SHP77 treated with DMSO at 0.1 percent for 48 hours (cell line): ENCODE measurements at places on chromosomes 7 and 10.
A peak's percentile ranks its signal among the peaks of the same experiment; 100 is the strongest.

GRCh38 chr7:117101026-117101425 lies 147.7 kb downstream of the ST7 start:
- DNase-seq = no peak

- no peak for DNase-seq
Measured at GRCh38 chr7:11956991-11957390, 125.0 kb upstream of the THSD7A start.

DNA sequence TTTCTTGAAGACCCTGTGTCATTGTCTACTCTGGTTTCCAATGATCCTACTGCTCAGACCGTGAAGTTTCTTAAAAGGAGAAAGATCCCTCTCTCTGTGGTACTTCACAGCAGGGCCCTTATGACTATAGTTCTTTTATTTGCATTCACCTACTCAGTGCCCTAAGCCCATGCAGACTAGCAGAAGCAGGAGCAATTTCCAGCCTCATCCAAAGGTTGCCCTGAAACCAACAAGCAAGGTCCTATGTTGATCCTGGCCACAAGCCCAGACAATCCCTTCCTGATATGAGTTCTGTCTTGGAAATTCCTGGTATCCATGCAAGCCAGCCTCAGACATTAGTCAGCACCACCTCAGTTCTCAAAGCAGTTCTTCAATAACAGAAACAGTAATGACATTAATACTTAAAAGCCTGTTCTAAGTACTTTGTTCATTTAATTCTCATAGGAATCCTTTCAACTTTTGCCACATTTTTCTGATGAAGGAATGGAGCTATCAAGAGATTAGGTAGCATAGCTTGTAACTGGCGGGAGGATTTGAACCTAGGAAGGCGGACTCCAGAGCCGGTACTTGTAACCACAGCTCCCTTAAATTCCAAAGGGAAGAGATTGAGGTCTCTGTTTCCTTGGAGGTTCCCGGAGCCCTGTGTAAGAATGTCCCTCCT lies 58.1 kb upstream of the ST8SIA6 start:
- no peak for DNase-seq

DNA sequence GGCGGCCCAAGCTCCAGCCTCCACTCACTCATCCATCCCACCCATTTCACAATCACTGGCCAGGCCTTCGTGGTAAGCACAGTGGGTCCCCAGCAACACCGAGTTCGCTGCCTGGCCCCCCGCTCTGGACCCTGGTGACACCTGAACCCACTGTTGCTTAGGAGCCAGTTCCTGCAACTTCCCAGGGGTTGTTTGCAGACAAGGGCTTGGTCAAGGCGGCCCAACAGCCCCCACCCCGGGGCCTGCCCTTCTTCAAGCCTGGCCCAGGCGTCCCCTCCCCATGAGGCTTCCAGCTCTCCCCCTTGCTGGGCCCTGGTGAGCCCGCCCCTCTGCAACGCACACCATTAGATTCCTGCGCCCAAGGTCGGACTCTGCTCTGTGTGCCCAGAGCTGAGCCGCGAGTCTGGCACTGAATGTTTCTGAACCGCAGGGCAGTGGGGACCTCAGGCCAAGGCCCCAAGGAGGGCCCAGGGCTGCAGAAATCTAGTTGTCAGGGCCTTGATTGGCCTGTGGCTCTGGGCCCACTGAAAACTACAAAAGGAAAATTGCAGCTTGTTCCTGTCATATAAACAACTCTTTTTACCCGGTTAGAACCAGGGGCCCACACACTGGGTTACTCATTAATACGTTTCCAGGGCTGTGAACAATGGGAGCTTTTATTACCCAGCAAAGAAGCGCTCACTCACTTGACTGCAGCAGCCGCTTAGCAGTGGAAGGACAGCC lies 2.1 kb upstream of the COX19 start:
- DNase-seq = no peak

DNA sequence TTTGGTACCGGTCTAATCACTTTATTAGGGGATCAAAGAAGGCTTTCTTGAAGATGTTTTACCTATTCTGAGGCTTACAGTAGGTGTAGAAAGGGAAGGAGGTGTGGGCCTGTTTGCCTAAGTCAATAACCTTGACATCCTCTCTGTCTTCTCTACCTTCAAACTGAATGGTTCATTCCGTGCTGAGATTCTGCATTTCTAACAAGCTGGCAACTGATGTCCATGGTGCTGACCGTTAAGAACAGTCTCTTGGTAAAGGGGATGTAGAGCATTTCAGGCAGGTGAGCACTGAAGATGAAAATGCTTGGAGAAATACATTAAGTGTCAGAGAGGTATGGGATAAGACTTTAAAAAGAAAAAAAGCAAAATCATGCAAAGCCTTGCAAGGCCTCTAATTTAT lies 51.5 kb upstream of the DGKB start:
- DNase-seq = no peak

GRCh38 chr7:116522247-116522646 lies 2.6 kb upstream of the CAV1 start:
- DNase-seq = no peak

GRCh38 chr10:123706236-123706635 lies 40.1 kb downstream of the GPR26 start:
- DNase-seq = no peak

DNA sequence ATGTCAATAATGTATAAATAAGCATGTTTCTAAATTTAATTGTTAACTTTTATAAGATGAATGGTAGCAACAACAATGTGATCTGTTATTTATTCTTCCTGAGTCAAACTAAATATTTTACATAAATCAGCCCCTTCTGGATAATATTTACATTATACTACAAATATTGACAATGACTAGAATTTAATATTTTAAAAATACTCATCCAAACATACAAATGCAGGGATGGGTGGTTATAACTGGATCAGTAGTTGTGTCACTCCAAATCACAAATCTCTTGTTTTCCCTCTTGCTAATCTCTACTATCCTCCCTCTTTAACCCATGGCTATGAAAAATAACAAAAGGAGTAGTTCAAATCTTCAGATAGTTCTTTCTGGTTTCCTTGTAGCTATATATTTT lies 407.0 kb downstream of the HTR7 start:
- no peak for DNase-seq

GRCh38 chr10:121158988-121159579 lies 307.9 kb downstream of the WDR11 start:
- no peak for DNase-seq

- no peak for DNase-seq
Measured at GRCh38 chr7:22386206-22386858, 29.4 kb upstream of the RAPGEF5 start.

GRCh38 chr7:27113991-27114769 lies 11.7 kb upstream of the HOXA2 start:
- DNase-seq = no peak

- no peak for DNase-seq
Measured at GRCh38 chr10:85490431-85490830, 876.2 kb downstream of the GRID1 start.

GRCh38 chr7:85475476-85475875 lies 288.6 kb upstream of the SEMA3D start:
- no peak for DNase-seq

DNA sequence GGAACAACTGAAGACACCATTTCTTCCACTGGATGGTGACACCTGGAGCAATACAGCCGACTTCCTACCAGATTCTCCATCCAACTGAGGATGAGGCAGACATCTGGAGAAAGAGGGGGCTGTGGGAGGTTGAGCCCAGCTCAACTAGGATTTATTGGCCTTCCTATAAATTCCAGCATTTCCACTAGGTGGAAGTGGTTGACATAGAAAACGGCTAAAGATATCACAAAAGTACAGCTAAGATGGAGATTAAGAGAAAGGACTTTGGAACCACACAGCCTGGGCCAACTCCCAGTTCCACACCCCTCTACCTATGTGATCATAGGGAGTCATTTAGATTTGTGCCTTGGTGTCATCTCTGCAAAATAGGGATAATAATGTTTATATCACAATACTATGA lies 61.3 kb upstream of the CAV2 start:
- DNase-seq = no peak

- no peak for DNase-seq
Measured at GRCh38 chr7:77370606-77371005, 45.5 kb downstream of the GSAP start.

GRCh38 chr7:129210256-129210988 lies 14.4 kb upstream of the AHCYL2 start:
- DNase-seq = no peak

DNA sequence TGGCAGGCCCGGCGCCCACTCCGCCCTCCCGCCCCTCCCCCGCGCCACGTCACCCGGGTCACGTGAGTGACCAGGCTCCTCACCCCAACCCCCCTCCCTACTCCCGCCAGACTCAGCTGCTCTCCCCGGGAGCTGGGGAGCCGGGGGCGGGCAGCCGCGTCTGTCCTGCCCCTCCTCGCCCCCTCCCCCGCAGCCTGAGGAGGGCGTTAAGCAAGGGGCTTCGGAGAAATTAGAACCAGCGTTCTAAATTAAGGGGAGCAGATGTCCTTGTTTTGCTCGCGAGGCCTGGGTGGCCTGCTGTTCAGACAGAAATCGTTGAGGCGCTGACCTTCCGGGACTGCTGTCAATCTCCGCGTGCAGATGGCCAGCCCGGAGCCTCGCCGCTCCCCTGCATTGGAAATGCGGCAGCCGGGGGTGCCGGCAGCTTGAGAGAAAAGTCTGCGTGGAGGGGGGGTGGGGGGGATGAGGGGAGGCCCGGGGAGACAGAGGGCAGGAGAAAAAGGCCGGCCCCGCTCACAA lies 102.2 kb upstream of the ZNF438 start:
- peak; percentile 43 for DNase-seq

GRCh38 chr7:132580717-132581285 lies 4.5 kb upstream of the PLXNA4 start:
- peak; percentile 27 for DNase-seq

DNA sequence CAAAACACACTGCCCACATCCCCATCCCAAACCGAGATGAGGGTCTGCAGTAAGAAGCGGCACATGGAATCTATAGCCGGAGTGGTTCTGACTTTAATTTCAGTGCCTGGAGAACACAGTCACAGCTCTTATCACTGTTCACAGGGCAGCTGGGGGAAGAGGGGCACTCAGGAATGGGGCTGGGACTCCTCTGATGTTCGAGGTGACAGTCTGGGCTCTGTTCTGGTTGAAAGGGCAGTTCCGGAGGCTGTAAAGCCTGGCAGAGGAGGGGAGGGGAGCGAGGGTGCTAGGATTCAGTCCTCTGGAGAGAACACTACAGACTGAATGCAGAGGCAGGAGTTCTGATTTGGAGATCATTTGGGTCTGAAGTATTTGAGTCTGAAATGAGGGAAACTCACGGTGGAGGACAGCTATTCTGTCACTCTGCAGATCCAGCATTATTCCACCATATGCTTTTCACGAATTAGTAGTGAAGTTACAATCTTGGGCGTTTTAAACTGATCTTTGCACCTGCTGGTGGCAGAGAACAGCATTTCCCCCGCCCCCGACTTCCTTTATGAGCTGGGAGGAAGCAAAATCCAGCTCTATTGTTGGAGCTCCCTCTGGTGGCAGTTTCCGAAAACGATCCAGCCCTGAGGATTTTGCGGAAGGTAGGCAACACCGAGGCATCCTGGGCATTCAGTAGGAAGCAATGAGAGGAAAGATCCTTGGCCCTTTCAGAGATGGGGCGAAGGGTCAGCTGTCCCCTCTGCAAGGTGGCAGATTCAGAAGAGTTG lies 22.7 kb upstream of the KCNK18 start:
- DNase-seq = peak; percentile 36

- DNase-seq = no peak
Measured at GRCh38 chr10:13039761-13040160, 38.2 kb upstream of the CCDC3 start.

- DNase-seq = no peak
Measured at GRCh38 chr7:120028636-120029035, 244.3 kb upstream of the KCND2 start.

DNA sequence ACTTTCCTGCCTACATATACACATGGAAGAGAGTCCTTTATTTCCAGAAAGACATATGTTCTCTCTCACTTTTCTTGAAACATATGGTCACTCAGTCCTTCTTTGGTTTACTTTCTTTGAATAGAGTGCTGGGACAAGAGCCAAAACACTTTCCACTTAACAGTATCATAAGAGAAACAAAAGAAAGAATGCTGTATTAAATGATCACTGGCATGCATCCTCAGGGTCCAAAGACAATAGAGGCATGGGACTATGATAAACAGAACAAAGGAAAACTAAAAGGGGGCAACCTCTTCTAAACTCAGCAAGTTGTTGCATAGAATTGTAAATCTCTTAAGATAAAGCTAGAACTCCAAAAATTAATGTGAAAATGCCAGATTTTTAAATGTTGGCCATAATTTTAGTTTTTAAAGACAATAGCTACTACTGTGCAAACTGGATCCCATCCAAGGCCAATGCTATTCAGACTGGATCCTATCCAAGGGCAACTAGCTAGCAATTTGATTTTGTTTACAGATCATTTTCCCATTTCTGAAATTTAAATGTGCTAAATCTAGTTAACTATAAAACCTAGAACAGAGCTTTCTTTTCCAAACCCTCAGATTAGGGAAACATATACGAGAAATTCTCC lies 687.5 kb downstream of the SORCS3 start:
- DNase-seq = no peak

DNA sequence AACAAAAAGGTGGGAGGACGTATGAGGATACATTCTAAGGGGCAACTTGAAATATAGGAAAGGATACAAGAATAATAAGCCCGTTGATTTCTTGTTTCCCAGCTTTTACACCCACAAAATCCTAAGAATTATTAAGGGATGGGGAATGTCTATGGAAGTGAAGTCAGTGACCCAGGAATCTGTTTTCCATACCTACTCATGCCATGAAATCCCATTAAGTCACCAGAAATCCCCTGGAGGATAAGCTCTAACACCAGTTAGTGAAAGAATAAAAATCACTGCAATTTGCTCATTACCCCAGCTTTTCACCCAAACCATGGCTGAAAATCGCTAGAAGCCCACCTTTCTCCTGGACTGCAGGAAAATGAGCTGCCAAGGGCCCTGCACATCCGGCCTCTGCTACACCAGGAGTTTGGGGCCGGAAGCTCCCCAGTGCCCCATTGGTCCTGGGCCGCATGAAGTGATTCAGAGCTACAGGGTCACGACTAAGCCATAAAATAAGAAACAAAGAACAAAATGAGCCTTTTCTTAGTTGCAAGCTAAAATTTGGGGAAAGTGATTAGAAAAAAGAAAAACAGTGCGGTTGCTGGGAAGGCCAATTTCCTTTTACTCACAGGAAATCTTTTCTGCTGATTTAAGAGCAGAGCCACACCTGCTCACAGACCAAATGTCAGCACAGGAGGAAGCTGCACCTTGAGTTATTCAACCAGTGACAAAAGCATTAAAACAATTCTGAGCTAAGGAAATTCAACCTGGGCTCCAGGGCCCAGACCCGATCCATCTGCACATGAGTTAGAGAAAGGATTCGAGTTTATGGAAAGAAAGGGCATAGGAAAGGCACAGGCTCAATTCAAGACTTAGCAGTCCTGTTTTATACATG lies 40.3 kb downstream of the HIPK2 start:
- DNase-seq = no peak

DNA sequence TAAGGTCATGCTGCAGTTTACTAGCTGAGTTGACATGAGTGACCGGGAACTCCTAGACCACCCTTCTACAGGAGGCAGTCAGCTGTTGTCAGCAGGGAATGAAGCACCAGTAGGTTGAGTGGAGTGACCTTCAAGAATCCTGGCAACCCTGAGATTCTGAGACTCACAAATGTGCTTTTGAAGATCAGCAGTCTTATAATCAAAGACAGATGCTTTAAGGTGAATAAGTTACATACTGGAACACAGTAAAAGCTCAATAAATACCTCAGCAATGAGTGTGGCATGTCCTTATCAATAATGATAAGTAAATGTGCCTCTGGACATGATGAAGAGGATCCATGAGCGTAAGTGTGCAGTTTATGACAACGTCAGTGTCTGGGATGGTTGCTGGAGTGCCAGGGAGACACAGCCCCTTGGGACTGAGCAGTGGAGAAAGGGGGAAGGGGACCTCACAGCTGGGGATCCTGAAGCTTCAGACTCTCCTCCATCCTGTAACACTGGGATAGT lies 11.9 kb upstream of the OR6V1 start:
- no peak for DNase-seq
